ENCODE measurements at places on chromosomes 5 and 9.

DNA sequence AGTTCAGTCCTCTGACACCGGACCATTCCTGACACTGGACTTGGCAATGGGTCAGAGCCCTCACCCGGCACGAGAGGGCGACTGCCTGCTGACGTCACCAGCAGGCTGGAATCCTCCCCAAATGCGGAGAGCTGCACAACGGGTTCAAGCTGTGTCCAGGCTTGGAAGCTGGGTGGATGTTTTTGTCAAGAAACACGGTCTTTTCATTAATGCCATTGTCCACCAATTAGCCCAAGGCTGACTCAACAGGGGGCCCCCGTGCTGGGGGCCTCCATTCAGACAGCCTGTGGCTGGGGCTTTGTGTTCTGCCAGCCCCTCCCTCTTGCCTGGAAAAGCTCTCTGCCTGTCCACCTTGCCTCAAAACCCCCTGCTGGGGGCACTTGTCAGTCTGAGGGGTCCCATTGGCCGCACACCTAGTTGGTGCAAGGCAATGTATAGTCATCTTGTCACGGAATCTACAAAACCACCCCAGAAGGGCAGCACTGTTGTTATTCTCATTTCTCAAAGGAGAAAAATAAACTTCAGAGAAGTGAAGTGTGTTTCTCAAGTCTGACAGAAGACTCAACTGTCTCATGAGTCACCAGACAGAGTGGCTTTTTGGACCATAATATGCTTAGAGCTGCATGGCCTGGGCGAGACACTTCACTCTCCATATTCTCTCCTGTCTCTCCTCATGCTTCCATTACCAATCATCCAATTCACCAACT, 24.6 kb downstream of the NDUFA8 start:
- no peak for DNase-seq

DNA sequence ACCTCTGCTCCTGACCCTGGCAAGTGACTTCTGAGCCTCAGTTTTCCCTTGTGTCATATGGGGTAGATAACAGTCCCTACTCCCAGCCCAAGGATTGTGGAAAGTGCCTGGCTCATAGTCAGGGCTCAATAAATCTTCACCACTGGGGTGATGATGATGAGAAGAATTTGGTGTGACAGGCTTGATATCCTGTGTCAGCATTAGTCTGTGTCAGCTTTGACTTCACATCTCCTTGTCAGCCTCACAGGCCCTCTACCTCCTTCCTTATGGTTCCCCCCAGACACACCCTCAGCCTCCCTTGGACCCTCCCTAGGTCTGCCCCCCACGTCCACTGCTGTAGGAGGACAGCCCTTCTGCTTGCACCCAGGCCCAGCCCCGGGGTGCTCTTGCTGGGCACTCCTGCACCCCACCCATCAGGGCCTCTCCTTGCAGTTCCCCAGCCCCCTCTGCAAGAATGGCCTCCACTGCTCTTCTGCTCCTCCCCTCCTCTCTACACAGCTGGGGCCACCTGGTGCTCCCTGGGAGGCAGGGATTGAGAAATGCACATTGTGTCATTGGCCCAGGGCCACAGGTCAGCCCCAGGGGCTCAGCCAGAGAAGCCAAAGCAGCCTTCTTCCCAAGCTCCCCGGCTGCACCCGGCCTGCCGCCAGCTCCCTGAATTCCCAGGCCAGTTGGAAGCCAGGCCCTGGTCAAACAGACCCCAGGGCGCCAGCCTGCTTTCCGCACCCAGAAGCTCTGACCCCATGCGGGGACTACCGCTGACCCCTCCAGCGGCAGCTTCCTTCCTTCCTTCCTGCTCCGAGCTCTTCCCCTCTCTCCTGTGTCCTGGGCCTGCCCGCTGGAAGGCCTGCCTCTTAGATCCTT, 7.7 kb downstream of the FGFR4 start:
- DNase-seq: no peak

- peak; percentile 46 for DNase-seq
Observed at GRCh38 chr9:22244139-22245011, 202.2 kb upstream of the DMRTA1 start.

DNA sequence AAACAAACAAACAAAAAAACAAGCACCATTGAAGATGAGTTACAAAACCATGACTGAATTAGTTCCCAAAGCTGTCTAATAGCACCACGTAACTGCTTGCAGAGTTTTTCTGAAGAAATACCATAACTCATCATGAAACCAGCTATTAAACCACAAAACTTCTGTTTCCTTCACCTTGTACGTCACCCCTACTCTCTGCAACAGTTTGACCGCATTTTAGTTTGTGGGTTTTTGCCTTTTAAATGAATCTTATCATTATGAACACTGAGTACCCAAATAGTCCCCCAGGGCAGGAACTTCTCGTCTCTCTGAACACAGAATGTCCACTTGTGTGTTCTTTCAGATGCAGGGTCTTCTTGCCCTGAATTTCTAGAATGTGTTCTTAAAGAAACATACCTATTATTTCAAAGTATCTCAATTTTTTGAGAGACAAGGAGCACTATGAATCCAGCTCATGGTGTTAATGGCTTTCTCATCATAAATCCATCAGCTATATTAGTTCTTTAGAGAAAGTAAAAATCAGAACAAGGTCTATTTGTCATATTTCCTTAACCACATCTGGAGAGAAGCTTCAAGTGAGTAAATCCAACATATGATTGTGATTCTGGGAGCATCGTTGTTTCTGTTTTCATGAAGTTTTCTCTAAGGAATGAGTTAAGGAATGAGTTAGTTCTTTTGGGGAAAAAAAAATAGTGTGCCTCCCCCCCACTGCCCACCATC, 210.6 kb downstream of the AUH start:
- DNase-seq: peak; percentile 66

DNA sequence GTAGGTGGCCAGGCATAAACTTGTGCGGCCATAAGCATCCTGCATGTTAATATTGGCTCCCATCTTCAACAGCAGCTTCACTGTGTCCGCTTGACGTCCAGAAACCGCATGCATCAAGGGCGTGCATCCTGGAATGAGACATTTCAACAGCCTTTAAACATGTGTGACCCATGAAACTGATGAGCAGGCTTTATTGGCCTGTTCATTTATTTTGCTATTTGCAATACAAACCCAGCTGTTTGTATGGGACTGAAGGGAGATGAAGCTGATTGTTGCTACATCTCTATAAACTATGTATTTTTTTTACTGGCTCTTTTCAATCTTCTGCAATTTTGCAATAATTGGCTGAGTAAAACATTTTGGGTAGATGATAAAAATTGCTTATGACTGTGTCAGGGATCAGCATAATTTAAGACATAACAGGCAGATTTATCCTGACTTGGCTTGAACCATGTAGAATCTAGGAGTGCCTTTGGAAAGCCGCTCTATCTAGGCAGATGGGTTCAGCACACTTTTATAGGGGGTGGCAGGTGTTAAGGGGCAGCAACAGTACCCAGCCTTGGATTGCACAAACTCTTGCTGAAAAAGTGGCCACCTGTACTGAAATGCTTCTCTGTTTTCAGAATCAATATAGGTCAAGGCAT, 56.9 kb downstream of the ANKRD55 start:
- no peak for DNase-seq

- DNase-seq: no peak
Observed at GRCh38 chr5:37991301-37992299, 151.8 kb upstream of the GDNF start.

- no peak for DNase-seq
Observed at GRCh38 chr5:134958755-134959154, 9.0 kb upstream of the CATSPER3 start.

DNA sequence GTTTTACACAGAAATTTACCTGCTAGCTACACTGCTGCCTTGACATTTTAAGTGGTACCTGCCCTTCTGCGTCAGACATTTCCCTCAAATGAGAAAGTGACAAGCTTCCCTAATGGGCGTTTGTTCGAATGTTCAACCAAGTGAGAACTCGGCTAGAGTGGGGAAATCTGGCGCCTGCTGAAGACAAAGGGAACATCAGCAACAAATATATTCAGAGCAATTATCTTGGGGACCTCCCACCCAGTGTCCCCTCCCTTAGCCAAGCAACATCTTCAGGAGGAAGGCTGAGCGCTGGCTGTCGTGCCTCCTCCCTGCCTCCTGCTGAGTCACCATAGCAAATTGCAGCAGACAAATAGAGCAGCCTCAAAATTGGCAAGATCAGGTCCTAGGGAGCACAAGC, 57.1 kb downstream of the MFAP3 start:
- no peak for DNase-seq

GRCh38 chr5:68318955-68319705, 103.6 kb downstream of the PIK3R1 start:
- no peak for DNase-seq

GRCh38 chr9:137772281-137772873, 105.2 kb upstream of the CACNA1B start:
- DNase-seq: peak; percentile 36

Measured in activated naive CD4-positive, alpha-beta T cell treated with anti-CD3 and anti-CD28 coated beads for 36 hours (primary cell).